Mesenchymal stem cell (in vitro differentiated cells and primary cell): ENCODE measurements at places on chromosomes 16 and 17.
A peak's percentile ranks its signal among the peaks of the same experiment; 100 is the strongest.

GRCh38 chr17:29133121-29133713, 47.0 kb downstream of the MYO18A start:
- DNase-seq, result peak; percentile 91

DNA sequence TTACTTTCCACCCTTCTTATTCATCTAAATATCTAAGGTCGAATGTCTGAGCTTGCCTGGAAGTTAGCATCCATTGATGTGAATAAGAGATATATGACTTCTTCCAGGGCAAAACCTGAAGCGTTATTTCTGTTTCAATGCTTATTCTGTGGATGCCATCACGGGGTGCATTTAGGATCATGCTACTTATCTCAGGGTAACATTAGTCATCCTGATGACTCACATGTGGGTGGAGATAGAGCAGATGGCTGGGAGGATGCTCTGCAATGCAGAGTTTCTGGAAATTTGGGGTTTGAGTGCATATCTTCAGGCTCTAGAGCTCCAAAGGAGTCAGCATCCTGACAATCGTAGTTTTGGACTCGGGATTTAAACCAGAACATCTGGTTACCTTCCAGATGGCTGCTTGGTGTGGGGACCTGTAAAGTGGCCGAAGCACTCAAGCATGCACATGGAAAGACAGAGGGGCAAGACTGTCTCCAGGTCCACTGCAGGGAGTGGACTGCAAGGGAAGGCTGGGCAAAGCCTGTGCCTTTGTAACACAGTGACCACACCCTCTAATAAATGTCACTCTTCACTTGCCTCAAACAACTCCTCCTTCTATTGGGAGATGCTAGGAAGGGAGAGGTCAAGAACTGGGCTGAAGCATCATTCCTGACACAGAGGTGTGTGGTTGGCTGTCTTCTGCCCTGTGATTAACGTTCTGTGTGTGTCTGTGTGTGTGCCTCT, 175.2 kb upstream of the SALL1 start:
- peak; percentile 87 for DNase-seq

DNA sequence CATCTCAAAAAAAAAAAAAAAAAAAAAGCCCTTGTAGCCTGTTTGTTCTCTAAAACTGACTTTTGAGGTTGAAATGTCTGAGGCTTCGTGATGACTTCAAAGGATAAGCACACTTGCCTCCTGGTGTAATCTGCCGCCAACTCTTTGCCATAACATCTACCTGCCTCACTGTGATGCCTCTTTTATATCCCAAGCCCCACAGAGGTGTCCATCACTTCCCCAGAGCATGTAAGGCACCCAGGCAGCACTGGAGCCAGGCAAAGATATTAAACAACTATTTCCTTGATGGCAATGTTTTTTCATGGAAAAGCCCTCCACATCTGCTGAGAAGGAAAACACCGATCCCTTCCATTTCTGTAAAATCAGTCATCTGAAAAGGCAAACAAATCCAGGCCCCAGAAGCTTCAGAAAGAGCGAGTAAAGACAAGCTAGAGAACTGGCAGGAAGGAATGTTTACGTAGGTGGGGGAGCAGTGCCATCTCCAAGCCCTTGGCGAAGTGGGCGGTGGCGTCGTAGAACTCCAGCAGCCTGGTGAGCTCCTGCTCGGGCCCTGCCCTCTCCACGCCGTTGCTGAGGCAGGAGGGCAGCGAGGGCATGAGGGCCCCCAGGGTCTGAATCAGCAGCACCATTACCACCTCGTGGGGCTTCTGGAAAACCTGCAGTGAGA, 28.6 kb downstream of the COG7 start:
- peak; percentile 15 for DNase-seq

DNA sequence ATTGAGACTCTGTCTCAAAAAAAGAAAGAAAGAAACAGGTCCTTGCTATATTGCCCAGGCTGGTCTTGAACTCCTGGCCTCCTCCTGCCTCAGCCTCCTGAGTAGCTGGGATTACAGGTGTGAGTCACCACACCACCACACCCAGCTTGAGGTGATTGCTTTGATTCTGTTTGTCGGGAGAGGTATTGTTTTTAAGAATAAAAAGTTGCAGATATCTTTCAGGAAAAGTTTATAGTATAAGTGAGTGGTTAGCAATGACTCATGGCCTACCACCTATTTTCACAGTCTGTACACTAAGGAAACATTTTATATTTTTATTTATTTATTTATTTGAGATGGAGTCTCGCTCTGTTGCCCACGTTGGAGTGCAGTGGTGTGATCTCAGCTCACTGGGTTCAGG, 45.0 kb downstream of the RHOT1 start:
- no peak for DNase-seq

GRCh38 chr16:57147381-57148221, 38.2 kb downstream of the PSME3IP1 start:
- no peak for DNase-seq

DNA sequence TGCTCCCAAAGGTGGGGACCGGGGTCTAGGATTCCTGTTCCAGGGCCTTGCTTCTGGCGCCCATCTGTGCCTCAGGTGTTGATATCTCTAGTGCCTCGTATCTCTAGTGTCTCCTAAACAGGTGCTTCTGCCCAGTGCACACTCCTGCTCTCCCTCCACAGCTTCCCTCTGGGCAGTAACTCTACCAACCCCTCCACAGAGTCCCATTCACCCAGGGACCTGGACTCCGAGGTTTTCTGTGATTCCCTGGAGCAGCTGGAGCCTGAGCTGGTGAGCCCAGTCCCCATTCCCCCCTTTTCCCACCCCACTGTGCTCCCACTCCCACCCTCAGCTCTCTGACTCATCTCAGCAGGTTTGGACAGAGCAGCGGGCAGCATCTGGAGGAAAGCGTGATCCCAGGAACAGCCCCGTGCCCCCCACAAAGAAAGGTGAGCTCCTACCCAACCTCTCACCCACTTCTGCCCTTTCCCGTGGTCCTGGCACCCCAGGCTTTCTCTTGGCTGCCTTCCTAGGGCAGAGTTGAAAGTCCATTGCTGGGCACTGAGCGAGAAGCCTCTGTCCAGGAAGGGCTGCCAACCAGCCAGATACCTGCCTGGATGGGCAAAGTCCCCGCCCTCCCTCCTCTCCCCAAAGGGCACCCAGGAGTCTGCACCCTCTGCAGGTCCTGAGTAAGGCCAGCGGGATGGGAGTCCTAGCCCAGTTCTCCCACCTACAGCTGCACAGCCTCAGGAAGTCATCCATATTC, 2.2 kb downstream of the ACBD4 start:
- no peak for DNase-seq

- no peak for DNase-seq
Observed at GRCh38 chr16:81000873-81001272, 5.8 kb downstream of the CMC2 start.

DNA sequence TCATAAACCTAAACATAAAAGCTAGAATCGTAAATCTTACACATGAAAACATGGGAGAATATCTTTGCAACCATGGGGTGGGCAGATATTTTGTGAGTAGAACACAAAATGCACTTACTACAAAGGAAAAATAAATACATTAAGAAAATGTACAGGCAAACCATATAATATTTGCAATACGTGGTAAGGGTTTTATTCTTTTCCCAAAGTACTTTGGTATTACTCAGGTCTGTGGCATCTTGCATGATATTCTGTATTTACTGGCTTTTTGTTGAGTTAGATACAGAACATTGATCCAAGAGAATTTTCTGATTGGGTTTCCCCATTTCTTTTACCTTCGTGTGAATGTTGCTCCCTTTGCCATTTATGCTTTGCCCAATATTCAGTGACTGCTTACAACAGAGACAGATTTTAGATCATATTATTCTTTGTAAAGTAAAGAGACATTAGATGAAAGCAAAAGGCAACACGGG, 33.0 kb upstream of the ARHGAP17 start:
- no peak for DNase-seq

DNA sequence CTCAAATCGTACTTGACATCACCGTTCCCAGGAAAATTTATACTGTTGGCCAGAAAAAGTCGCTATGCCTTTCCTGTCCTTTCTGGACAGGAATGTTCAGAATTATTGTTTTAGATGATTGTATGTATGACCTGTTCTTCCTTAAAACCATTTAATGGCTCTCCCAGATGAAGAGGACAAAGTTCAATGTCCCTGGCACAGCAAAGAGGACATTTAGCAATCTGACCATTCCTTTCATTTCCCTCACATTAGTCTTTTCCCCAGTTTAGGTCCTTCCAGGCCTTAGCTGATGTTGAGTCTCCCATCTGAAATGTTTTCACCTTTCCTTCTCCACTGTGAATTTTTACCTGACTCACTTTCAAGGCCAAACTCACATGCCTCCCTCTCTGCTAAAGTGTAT, 938.9 kb downstream of the CDH11 start:
- no peak for DNase-seq

DNA sequence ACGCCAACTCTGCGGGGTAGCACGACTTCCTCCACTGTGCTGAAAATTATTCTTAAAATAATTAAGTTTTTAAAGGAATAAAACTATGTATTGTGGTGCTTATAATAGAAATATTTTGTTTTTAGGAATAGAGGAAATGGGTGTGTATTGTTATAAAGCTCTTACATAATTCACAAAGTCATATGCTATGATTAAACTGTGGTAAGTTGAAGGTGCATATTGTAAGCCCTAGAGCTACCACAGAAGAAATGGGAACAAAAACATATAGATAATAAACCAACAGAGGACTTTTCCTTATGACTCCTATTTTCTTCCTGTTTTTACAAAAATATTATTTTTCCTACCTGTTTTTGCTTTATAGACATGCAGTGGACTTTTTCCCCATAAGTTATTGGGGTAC, 4.3 kb upstream of the SLFN11 start:
- no peak for DNase-seq

GRCh38 chr16:79811541-79811940, 211.0 kb upstream of the MAF start:
- DNase-seq, result peak; percentile 15

GRCh38 chr16:83859265-83859664, 39.6 kb upstream of the MLYCD start:
- DNase-seq, result no peak

DNA sequence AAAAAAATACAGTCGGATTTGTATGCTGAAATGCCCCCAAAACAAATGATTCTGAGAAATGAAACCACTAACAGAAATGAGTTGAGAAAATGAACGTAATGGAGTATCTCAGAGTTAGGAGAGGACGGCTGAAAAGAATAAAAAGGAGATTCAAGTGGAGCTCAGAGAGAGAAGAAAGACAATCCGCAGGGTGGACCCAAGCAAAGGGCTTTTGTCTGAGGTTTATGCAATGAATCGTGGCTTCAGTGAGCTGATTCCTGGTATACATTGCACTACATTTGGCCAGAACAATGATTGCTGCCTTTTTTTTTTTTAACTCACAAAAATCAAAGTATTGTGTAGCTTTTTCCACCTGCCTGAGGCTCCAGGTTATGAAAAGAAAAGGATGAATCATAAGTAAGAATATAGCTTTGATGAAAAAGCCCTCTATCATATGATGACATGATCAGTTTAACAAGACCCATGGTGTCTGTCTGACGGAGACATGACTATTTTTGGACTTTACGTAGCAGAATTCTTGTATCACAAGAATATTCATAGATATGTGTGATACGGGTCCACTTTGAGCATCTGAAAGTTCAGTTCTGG, 4.4 kb upstream of the MED9 start:
- no peak for DNase-seq

- DNase-seq, result no peak
Observed at GRCh38 chr16:83940119-83940518, 12.9 kb upstream of the OSGIN1 start.

DNA sequence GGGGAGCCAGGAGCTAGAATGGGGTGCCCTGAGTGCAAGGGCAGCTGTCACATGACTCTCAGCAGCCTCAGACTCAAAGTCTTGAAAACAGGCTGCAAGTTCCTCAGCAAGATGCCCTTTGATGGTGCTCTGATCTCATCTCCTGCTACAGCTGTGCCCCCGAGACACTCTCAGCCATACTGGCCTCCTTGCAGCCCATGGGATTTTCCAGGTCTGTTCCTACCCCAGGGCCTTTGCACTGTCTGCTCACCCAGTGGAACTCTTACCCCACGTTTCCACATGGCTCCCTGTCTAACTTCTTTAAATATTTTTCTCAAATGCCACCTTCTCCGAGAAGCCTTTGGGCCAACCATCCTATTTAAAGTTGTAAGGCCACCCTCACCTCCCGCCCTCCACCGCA, 146.9 kb downstream of the C16orf95 start:
- no peak for DNase-seq

- DNase-seq, result no peak
Observed at GRCh38 chr16:64343061-64343819, 778.6 kb downstream of the CDH11 start.

DNA sequence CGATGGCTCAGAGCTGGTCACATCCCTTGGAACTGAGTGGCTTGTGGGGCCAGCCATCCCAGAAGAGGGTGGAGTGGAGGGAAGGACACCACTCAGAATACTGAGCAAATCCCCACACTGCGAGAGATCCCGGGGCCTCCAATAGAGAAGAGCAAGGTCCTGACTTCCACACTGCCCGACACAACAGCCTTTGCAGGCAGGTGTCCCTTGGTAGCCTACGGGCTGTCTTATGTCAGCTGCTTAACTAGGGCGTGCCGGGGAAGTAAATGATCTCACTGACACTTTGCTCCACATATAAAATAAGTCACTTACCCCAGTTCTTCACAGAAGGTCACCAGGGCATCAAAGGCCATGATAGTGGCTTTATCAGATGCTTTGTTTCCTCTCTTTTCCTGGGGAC, 16.1 kb downstream of the RECQL5 start:
- DNase-seq, result no peak

DNA sequence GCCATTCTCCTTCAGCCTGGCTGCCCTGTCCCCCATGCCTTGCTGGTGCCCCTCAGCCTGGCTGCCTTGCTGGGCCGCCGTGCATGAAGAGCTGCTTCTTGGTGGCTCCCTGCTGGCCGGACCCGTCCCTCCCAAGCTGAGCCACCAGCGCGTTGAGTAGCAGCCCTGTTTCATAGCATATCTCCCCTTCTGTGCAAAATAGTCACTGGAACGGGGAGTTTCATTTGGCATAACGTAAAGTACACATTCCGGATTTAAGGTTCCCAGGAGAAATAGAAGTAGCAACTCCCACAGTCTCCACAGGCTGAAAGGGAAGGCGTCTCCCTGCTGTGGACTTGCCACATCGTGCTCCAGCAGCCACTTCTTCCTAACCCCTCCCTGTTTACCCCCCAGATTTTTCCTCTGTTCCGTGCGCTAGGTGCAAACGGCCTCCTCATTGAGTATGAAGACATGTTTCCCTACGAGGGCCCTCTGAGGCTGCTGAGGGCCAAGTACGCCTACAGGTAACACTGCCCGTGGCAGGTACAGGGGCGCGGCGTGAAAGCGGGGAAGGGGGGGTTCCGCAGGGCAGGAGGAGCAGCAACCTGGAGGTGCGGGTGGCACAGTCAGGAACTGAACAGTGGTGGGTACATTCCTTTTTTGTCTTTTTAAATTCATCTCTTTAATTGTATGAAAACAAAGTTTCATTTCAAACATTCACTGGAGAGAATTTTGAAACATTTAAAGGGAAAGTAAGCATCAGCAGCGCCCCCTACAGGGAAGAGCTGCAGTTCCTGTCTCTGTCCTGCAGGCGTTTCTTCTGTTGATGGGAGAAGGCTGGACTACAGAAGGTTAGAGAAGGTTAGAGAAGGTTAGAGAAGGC, 5.8 kb upstream of the OGFOD3 start:
- peak; percentile 36 for DNase-seq
